GM23338 (cell line): ENCODE measurements at places on chromosomes 2 and 18. TPM values are rescaled to one million over a fixed set of nuclear protein-coding genes. Genes with fewer than 3 reads are reported as not detected.

ANKRD30BL gene
- total RNA-seq, result 0.17 and 0.62 TPM in 2 replicates

HOXD13 gene
- total RNA-seq, result 0.47 TPM in 1 of 2 replicates, not detected in the other

HOXD8 gene
- not detected in 2 replicates for total RNA-seq

MSGN1 gene
- total RNA-seq, result not detected in 2 replicates

FNDC4 gene
- 13.3 and 13.7 TPM in 2 replicates for total RNA-seq

MOGAT1 gene
- total RNA-seq, result 0.89 and 0.94 TPM in 2 replicates

COLEC11 gene
- 0.43 and 1.3 TPM in 2 replicates for total RNA-seq

SAG gene
- total RNA-seq, result not detected in 2 replicates

SPATS2L gene
- 118 and 146 TPM in 2 replicates for total RNA-seq

ATP8B1 gene
- 3.0 and 3.9 TPM in 2 replicates for total RNA-seq

OSR1 gene
- total RNA-seq, result 0.24 TPM in 1 of 2 replicates, not detected in the other
